ENCODE measurements at places on chromosomes 3 and 15.

GRCh38 chr15:31510057-31510456, 183.4 kb downstream of the KLF13 start:
- no peak for DNase-seq

DNA sequence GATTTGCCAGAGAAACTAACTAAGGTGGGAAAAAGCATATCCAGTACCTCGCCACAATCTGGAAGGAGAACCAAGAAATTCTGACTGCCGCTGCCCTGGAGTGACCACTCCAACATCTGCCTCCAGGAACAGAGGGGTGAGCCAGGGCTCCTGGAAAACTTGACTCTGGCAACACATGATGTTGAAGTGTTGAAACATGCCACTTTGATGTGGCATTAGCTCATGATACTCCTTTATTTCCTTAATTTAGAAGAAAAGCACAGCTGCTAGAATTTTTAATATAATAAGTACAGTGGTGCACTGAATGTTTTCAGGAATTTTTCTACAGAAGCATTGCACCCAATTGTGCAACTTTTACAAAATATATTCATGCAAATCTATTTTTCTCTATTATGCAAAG, 109.9 kb upstream of the BCL6 start:
- DNase-seq, result no peak

DNA sequence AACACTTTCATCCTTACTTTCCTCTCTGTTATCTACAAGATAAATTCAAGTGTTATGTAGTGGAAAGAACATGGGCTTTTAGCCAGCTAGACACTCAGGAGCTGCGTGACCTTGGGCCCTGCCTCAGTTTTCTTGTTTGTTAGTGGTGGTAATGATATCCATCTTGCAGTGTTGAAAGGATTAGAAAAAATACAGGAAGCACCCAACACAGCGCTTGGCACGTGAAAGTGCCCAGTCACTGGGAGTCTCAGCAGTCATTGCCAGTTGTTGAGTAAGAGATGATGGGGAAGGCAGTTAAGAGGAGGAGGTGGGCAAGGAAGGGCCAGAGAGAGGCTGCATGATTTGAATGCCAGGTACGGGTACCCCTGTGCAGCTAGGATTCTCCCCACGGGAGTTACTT, 5.3 kb downstream of the PDIA5 start:
- DNase-seq, result no peak

- peak; percentile 8 for DNase-seq
Observed at GRCh38 chr15:98713585-98714001, 65.3 kb downstream of the IGF1R start.

- no peak for DNase-seq
Observed at GRCh38 chr3:144875211-144875610, 903.6 kb downstream of the DIPK2A start.
